ENCODE measurements at places on chromosomes 5 and 9.
A peak's percentile ranks its signal among the peaks of the same experiment; 100 is the strongest.

DNA sequence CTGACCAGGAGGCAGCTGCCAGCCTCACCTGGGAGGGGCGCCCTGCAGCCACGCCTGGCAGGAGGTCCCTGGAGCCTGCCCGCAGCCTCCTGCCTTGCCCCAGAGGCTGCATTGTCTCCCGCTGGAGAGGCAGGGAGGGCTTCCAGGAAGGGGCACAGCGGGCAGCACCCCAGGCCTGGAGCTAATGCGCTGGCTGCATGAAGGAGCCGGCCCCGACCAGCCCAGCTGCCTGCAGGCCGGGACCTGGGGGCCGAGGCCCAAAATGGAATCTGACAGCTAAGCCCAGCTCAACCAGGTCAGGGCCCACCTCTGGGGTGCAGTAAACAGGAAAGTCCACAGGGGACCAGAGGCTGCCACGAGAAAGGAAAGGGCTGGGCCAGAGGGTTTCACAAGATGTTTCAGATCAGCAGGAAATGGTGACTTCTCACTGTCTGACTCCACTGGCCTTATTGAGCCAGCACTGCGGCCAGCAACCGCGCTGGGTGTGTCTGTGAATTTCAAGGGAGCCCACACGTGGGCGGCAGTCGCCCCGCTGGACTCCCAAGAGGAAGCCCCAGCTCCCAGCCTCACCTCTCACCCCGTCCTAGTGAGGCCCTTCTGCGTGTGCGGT lies 18.6 kb upstream of the NOTCH1 start:
- no peak for DNase-seq

DNA sequence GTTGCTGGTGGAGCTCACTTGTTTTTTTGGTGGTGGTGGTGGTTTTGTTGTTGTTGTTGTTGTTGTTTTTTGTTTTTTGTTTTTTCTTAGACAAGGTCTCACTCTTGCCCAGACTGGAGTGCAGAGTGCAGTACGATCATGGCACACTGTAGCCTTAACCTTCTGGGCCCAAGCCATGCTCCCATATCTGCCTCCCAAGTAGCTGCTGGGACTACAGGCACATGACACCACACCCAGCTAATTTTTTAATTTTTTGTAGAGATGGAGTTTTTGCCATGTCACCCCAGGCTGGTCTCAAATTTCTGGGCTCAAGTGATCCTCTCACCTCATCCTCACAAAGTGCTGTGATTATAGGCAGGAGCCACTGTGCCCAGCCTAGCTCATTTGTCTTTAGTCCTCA lies 53.5 kb downstream of the NUP214 start:
- no peak for DNase-seq

DNA sequence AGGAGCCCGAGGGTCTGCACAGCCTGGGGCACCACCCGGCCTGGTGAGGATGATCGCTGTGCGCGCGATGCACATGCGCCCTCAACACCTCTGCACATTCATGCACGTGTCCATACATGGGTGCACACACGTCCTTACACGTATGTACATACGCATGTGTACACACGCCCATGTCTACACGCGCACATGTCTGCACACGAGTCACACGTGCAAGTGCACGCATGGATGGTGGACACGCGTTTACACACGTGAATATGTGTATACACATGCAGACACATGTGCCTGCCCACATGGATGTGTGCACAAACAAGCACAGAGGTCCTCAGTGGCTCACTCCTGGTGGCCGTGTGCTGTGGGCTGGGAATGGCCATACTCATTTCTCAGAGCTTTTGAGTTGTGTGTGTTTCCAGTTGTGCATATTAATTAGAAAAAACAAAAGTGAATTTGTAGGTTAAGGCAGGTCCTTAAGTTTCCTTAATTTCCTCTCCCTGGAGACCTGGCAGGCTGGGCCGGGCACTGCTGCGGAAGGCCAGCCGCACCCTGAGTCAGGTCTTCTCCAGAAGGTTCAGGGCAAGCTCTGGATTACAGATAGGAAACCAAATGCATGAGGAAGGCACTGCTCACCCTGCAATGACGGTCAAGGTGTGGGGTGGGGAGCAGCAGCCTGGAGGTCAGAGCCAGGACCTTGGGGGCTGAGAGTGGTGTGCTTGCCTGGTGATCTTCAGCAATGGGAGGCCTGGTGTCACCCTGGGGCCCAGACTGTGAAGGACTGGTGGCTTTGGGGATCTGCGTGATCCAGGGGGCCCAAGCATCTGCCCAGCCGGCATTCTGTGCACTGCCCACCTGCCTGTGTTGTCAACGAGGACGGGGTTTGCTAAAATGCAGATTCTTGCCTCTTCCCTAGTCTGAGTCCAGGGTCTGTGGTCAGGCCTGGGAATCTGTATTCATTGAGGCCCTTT lies 1.3 kb upstream of the RNU6ATAC start:
- DNase-seq, result no peak

DNA sequence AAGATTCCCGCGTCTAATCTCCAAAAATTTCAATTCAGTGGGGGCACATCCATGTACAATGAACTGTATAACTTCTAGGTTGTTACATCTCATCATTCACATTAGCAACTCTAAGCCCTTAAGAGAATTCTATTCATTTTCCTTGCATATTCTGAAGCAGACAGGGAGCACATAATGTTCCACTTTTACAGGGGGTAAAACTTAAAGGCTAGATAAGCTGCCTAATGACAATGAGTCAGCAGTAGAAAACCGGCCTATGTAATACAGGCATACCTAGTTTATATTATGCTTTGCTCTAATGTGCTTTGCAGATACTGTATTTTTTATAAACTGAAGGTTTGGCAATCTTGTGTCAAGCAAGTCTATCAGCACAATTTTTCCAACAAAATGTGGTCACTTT lies 40.4 kb downstream of the PTAR1 start:
- no peak for DNase-seq

DNA sequence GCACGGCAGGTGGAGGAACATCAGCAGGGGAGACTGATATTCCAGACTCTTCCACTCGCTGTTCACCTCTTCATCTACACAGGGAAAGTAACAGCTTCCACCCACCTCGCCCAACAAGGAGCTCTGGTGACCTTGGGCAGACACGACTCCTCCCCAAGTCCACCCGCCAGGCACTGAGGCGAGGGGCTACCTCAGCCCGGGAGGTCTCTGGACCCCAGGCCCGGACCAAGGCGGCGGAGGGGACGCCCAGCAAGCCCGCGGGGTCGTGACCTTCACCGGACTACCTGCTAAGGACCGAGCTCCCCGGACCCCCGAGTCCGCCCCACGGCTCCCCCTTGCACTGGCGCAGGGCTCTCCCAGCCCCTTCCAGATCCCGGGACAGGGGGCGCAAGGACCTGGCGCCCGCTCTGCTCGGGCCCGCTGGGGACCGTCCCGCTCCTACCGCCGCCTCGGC lies 70.2 kb upstream of the LPCAT1 start:
- peak; percentile 14 for DNase-seq

- DNase-seq, result no peak
These were observed 95.3 kb downstream of the GRIA1 start for GRCh38 chr5:153585622-153586277.

DNA sequence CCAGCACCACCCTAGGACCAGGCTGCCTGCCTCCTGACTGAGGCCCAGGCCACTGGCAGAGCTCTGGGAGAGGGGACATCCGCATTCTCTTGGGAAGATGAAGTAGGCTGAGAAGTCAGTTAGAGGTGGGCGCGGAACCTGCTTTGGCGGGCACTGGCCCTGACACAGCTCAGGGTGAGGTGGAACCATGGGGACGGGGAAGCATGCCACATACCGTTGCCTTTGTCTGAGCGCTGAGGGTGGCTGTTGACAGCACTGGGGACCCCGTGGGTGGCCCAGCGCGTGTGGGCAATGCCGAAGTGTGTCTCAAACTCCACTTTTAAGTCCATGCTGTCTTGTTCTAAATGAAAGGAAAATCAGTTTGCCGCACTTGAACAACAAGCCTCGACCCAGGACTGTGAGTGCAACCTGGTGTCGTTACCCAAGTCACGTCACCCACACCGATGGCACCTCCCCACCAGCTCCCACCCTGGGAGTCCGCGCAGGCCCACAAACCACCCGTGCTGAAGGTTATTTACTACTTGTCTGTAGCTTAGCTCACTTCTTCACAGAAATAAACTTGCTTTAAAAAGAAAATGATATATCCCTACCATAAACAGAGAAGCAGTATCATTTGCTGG lies 17.4 kb downstream of the GFPT2 start:
- no peak for DNase-seq

DNA sequence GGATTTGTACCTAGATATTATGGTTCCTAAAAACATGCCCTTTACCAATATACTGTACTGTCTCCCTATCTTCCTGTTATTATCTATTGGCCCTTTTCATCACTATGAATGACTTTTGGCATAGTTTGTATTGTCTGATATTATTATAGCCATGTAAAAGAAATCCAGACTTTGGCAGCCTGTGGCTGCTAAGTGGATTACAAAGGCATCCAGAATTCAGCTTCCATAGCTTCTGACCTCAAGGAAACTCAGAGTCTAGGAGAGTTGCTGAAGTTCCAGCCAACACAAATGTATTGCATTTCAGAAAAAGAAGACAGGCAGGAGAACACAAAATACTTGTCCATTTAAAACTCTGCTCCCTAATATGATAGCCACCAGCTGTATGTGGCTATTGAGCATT lies 319.2 kb upstream of the MPDZ start:
- no peak for DNase-seq

DNA sequence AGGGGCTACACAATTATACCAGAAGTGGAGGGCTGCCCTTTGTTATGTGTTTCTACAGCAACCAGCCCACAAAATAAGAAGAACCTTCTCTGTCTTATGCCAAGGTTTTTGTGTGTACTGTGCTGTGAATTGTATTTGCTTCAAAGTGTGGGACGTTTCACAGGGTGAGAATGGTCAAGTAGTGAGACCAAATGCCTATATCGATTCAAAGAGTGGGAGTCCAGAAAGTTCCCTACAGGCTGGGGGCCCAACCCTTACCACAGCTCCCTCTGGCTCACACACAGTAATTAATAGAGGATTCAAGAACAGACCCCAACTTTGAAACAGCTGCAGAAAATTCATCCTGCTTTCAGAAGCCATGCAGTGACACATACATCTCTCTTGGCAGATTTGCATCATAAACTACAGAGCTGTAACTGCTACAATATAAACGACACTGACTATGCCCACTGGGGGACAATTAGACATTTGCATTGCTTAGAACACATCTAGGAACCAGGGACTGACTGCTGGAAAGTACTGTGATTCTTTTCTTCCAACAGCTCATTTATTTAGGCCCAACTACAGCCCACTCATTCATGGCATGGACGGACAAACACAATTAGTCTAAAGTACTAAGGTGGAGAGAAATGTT lies 12.8 kb downstream of the ENC1 start:
- DNase-seq, result no peak

- no peak for DNase-seq
These were observed 255.5 kb downstream of the FANCC start for GRCh38 chr9:95061916-95062595.

DNA sequence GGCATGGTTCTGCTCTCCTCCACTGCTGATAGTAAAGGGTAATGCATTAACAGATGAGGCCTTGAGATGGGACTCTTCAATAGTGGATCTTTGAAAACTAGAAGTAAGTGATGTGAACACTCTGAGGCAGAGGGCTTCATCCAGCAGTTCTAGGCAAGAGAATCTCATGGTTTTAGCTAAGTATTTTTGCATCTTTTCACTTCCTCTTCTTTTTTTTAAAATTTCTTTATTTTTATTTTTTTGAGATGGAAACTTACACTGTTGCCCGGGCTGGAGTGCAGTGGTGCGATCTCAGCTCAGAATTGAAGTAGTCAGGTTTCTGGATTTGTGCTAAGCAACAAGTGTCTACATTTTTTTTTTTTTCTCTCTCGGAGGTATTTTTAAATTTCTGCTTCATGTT lies 101.9 kb downstream of the MTRR start:
- DNase-seq, result no peak

DNA sequence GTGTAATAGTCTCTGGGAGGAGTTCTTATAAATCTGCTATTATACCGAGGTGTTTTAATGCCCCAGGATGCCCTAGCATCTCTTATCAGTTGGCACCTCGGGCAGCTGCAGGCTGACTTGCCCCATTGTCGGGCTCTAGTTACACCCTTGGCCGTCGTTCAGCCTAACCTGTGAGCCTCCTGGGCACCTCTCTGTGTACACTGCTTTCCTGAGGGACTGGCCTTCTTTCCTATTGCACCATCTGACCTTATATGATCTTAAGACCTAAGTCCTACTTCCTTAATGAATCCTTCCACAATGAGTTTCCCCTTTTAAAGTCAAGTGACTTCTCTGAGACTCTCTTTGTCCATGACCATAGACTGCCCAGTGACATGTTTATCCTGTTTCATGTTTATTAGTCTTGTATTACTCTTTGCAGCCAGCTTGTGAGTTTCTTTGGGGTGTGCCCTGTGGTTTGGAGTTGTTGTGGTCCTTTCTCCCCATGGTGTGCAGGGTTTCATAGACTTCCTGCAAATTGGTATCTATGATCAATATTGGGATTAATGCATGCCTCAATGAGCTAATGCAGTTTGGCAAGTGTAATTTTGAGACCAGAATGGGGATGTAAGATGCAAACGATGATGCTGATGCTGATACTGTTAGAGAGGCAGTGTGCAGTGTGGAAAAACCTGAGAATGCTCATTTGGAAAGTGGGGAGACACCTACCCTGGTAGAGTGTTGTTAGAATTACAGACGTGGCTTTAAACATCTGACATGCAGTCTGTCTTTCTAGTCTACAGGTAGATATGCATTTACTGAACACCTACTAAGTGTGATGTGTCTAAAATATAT lies 4.9 kb downstream of the DAPK1 start:
- no peak for DNase-seq

DNA sequence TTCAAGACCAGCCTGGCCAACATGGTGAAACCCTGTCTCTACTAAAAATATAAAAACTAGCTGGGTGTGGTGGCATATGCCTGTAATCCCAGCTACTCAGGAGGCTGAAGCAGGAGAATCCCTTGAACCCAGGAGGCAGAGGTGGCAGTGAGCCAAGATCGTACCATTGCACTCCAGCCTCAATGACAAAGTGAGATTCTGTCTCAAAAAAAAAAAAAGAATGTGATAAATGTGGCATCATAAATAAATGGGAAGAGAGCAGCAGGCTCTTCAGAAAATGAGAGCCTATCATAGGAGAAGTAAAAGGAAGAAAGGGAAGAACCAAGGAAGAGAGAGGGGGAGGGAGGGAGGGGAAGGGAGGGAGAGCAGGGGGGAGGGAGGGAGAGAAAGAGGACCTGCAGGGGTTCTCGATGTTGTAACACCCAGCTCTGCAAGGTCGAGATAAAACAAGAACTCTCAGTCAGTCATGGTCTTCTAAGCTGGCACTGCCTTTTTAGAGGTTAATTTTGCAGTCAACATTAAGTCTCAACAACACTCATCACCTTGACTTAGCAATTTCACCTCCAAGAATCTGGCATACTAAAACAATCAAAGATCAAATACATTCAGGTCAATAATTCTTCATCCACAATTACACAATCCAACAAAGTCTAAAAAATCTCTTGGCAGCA lies 68.7 kb upstream of the SIMC1 start:
- no peak for DNase-seq

- no peak for DNase-seq
These were observed 51.0 kb upstream of the LIFR start for GRCh38 chr5:38607396-38607795.

- DNase-seq, result no peak
These were observed 39.8 kb downstream of the WDR41 start for GRCh38 chr5:77452351-77452750.

GRCh38 chr5:132556153-132556762 lies 519 bp upstream of the RAD50 start:
- DNase-seq, result no peak

- no peak for DNase-seq
These were observed 133.3 kb downstream of the ARL15 start for GRCh38 chr5:54177058-54177457.

GRCh38 chr5:83703059-83703458 lies 17.6 kb downstream of the HAPLN1 start:
- no peak for DNase-seq

GRCh38 chr5:3305432-3305831 lies 290.2 kb upstream of the IRX1 start:
- DNase-seq, result no peak
